ENCODE measurements at places on chromosomes 2 and 18. TPM values are rescaled to one million over a fixed set of nuclear protein-coding genes. Genes with fewer than 3 reads are reported as not detected.

Gene KRTCAP3
- total RNA-seq, result not detected

Gene PLEKHM3
- total RNA-seq, result 17.2 TPM

Gene SOWAHC
- 7.1 TPM for total RNA-seq

Gene HOXD8
- not detected for total RNA-seq

Gene DSG1
- total RNA-seq, result not detected

Gene NETO1
- total RNA-seq, result 0.26 TPM

Gene SNORC
- total RNA-seq, result 0.83 TPM

Gene DPYSL5
- not detected for total RNA-seq

Gene RBKS
- total RNA-seq, result 1.3 TPM

Gene DNAJC5G
- total RNA-seq, result not detected

Gene FAM161A
- 2.6 TPM for total RNA-seq

Gene UCN
- 1.2 TPM for total RNA-seq

Data from fibroblast of lung (primary cell).